ENCODE measurements at places on chromosomes 6 and 20.

DNA sequence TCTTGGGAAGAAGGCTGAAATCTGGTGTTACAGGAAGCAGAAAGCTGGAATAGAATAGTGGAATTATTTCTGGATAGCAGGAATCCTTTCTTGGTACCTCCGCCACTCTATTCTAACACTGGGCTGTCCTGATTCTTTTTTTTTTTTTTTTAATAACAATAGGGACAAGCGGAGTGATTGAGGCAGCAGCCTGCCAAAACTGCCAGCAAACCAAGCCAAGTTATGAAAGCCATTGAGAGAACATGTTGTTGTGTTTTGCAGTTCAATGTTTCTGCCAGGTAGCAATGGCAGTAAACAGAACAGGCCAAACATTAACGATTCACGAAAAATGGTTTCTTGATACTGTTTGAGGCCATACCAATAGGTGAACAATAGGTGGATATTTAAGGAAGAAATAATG, 47.1 kb downstream of the SLC26A8 start:
- no peak for DNase-seq

- DNase-seq: no peak
These were observed 1.7 kb upstream of the RPL7L1 start for GRCh38 chr6:42877695-42878094.

GRCh38 chr6:157758516-157759023, 64.5 kb upstream of the SNX9 start:
- DNase-seq: no peak

DNA sequence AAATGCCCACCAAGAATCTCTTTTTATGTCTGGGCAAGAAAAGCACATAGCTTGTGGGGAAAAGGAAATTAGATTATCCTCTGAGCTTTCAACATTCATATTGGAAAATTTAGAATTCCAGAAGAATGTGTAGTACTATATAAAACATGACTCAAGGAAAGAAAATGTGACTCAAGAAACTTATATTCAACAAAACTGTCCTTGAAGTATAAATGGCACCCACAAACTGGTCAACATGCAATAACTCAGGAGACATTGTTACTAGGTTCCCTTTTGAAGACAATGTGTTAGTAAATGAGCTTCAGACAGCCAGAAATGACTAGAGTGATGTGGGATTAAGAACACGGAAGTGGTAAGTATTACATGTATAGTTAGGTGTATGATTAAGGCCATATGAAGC, 26.1 kb upstream of the TINAG start:
- no peak for DNase-seq

GRCh38 chr6:37029249-37029971, 24.0 kb downstream of the FGD2 start:
- peak; percentile 78 for DNase-seq

Data from glutamatergic neuron (in vitro differentiated cells).